Suprapubic skin (tissue), 4 donors: ENCODE measurements at places on chromosomes 16 and 17.

DNA sequence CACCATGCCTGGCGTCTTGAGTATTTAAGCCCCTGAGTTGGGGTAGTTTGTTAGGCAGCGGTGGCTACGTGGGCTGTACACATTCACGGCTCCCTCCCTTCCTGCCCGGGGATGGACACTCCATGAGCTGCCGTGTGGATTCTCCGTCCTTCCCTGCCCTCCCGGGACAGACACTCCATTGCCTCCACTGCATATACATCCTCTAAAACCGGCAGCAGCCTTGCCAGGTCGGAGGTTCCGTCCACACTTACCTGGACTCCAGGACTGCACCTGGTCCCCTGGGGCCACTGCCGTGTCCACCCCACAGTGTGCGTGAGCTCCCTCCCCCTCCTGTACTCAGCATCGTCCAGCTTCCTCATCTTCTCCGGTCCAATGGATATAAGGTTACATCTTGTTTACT, 3.5 kb upstream of the SPATA2L start:
- H3K27ac ChIP-seq: no peak overlapping the region
- H3K4me1 ChIP-seq: peaks cover 30% of the 10 kb centered on the region
- H3K4me3 ChIP-seq: no peak overlapping the region
- no peaks in the 10 kb centered on the region for H3K36me3 ChIP-seq
- DNase-seq: no peak

DNA sequence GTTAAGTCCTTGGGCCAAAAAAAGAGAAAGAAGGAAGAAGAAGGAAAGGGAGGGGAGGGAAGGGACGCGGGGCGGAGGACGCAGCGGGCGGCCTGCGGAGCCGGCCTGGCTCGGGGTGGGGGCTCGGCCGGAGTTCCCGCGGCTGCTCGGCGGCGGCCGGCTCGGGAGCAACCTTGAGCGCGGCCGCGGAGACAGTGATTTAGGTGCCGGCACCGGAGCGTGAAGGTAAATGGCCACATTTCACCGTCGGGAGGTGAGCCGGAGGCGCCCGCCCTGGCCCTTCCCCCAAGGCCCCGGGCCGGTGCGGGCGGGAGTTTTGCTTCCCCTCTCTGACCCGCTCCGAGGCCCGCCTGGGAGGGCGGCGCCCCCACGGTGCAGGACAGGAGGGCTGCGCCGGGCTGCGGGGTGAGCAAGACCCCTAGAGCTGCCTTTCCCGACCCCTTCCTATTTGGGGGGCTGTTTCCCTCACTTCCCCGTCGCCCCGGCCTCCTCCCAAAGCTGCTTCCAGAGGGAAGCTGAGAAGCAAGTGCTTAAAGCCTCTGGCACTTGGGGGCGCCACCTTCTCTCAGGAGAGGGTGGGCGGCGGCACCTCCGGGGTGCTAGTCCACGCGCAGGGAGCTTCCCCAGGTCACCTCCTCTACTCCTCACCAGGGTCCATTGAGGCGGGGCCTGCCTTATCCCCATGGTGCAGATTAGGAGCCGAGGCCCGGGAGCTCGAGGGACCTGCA, 56.5 kb downstream of the MRM1 start:
- H3K4me1 ChIP-seq: peaks cover 8% of the 10 kb centered on the region
- H3K36me3 ChIP-seq: no peaks in the 10 kb centered on the region
- peak overlapping the region; percentile 55 for H3K4me3 ChIP-seq
- H3K27ac ChIP-seq: no peak overlapping the region
- peaks cover 71% of the 10 kb centered on the region for H3K27me3 ChIP-seq

GRCh38 chr17:35293151-35293847, 50.4 kb downstream of the SLFN5 start:
- no peaks in the 10 kb centered on the region for H3K27me3 ChIP-seq
- H3K4me3 ChIP-seq: no peak overlapping the region
- H3K4me1 ChIP-seq: no peaks in the 10 kb centered on the region
- no peak overlapping the region for H3K27ac ChIP-seq
- H3K36me3 ChIP-seq: no peaks in the 10 kb centered on the region

DNA sequence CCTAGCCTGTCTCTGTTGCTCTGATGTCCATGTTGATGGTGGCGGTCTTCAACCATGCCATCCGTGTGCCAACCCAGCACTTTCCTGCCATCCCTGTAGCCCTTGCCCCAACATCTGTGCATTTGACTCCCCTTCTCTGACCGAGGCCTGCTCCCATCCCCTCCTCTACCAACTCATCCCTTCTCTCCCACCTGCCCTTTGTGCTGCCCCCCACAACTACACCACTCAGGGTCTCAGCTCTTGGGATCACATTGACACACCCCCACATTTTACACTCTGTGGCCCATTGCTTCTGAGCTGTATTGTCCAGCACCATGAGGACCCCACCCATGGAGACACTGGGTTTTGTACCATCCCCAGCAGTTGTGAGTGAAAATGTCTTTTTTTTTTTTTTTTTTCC, 11.6 kb downstream of the HS3ST3B1 start:
- H3K4me3 ChIP-seq: no peak overlapping the region
- H3K27ac ChIP-seq: no peak overlapping the region
- peaks cover 24% of the 10 kb centered on the region for H3K4me1 ChIP-seq
- no peaks in the 10 kb centered on the region for H3K36me3 ChIP-seq

DNA sequence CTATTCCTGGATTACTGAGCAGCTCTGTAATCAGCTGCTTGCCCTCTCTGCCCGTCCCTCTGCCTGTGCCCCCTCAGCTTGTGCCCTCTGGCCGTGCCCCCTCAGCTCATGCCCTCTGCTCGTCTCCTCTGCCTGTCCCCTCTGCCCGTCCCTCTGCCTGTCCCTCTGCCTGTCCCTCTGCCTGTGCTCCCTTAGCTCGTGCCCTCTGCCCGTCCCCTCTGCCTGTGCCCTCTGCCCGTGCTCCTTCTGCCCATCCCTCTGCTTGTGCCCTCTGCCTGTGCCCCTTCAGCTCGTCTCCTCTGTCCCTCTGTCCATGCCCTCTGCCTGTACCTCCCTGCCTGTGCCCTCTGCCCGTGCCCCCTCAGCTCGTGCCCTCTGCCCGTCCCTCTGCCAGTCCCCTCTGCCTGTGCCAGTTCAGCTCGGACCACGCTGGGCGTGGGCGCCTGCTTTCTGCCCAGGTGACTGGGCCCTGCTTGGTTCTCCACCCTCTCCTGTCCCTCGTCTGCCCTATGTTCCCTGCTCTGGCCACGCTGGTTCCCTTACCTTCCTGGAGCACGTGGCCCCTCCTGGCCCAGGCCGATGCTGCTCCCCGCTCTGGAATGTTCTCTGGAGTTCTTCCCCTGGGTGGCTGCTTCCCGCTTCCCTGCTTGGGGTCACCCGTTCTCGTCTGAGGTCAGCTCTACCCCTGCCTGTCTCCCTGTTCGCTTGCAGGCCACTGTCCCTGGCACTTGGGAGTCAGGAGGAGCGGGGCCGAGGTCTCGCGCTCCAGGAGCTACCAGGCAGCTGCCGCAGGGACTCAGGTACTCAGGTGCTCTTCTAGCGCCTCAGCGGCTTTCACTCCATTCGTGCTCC, 63.9 kb downstream of the BANP start:
- H3K36me3 ChIP-seq: peaks cover 6% of the 10 kb centered on the region
- DNase-seq: no peak
- H3K27me3 ChIP-seq: no peaks in the 10 kb centered on the region
- H3K27ac ChIP-seq: no peak overlapping the region
- peaks cover 6% of the 10 kb centered on the region for H3K4me1 ChIP-seq

GRCh38 chr16:88543230-88543813, 26.9 kb upstream of the ZC3H18 start:
- no peaks in the 10 kb centered on the region for H3K36me3 ChIP-seq
- DNase-seq: no peak
- H3K27me3 ChIP-seq: peaks cover 51% of the 10 kb centered on the region
- H3K4me3 ChIP-seq: no peak overlapping the region
- no peaks in the 10 kb centered on the region for H3K4me1 ChIP-seq

GRCh38 chr16:3458852-3459361, 15.4 kb downstream of the NAA60 start:
- H3K4me1 ChIP-seq: peaks cover 57% of the 10 kb centered on the region
- peak overlapping the region; percentile 95 for H3K27ac ChIP-seq
- H3K36me3 ChIP-seq: no peaks in the 10 kb centered on the region
- peak overlapping the region; percentile 59 for H3K4me3 ChIP-seq
- H3K27me3 ChIP-seq: no peaks in the 10 kb centered on the region
- DNase-seq: no peak

DNA sequence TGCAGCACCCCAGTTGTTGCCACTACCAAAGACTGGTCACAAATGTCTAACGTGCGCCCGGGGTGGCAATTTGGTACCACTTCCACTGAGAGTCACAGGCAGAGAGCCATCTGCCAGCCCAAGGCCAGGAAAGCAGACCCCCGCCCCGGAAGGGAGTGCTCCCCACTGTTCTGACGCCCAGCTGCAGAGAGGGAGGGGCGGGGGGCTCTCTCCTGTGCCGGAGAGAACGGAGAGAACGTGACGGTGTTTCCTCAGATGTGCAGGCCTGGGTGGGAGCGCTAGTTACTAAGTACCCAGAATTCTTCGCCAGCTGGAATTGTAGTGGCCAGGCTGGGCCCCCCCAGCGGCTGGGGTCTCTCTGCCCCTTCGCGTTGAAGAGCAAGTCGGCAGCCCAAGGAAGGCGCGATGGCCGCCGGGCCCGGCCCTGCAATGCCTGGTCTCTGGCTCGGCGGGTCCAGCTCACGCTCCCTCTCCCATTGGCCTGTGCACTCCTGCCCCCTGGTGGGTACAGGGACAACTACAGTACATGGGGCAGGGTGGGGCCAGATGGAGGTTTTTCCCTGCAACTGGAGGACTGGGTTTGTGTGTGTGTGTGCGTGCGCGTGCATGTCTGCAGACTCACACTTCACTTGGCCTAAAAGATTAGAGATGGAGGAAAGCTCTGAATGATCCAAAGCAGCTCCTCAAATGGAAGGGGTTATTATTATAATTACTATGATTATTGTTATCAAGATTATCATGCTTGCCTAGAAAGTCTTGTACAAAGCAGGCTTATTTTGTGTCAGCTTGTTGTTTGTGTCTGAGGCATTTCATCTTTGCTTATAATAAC, 107.1 kb downstream of the AMFR start:
- DNase-seq: no peak
- peak overlapping the region; percentile 28 for H3K4me3 ChIP-seq
- peaks cover 9% of the 10 kb centered on the region for H3K4me1 ChIP-seq
- no peaks in the 10 kb centered on the region for H3K36me3 ChIP-seq
- H3K27ac ChIP-seq: no peak overlapping the region

DNA sequence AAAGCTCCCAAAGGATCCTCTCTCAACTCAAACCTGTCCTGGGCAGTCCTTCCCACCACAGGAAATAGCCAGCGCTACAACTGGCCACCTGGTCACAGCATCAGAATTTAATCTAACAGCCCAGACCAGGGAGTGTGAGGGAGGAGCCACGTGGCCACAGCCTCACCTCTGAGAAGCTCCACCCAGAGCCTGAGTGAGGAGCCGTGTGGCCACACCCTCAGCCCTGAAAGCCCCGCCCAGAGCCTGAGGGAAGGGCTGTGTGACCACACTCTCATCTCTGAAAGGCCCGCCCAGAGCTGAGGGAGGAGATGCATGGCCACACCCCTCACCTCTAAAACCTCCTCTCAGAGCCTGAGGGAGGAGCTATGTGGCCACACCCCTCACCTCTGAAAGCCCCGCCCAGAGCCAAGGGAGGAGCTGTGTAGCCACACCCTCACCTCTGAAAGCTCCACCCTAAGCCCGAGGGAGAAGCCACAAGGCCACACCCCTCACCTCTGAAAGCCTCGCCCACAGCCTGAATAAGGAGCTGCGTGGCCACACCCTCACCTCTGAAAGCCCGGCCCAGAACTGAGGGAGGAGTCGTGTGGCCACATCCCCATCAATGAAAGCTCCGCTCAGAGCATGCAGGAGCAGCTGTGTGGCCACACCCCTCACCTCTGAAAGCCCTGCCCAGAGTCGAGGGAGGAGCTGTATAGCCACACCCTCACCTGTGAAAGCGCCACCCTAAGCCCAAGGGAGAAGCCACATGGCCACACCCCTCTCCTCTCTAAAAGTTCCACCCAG, 28.6 kb downstream of the SLC38A8 start:
- no peaks in the 10 kb centered on the region for H3K4me1 ChIP-seq
- no peaks in the 10 kb centered on the region for H3K36me3 ChIP-seq
- no peak for DNase-seq
- no peak overlapping the region for H3K4me3 ChIP-seq
- H3K27me3 ChIP-seq: no peaks in the 10 kb centered on the region

GRCh38 chr16:50722405-50722737, 19.5 kb upstream of the CYLD start:
- H3K27me3 ChIP-seq: no peaks in the 10 kb centered on the region
- peaks cover 28% of the 10 kb centered on the region for H3K4me1 ChIP-seq
- H3K36me3 ChIP-seq: peaks cover 3% of the 10 kb centered on the region
- no peak overlapping the region for H3K27ac ChIP-seq

GRCh38 chr16:78163772-78164670, 64.6 kb downstream of the WWOX start:
- H3K27ac ChIP-seq: no peak overlapping the region
- H3K4me1 ChIP-seq: no peaks in the 10 kb centered on the region
- DNase-seq: no peak
- no peaks in the 10 kb centered on the region for H3K27me3 ChIP-seq

DNA sequence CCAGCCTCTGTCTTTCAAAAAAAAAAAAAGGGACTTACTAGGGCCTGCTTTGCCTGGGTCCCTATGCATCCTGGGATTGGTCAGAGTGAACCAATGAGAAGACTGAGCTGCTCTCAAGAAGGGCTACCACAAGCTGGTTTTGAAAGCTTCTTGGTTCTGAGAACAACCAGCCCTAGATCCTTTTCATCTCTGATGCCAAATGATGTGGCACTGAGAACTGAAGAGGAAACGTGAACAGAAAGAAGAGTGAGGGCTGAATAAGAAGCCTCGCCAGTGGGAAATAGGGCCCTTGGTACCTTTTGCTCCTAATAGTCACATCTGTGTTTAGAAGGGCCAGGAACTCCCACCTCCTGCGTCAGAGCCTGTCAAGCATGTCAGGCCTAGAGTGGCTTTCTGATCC, 10.7 kb downstream of the TACO1 start:
- H3K36me3 ChIP-seq: peaks cover 46% of the 10 kb centered on the region
- no peak for DNase-seq
- no peak overlapping the region for H3K27ac ChIP-seq
- H3K4me1 ChIP-seq: peaks cover 6% of the 10 kb centered on the region
- no peak overlapping the region for H3K4me3 ChIP-seq

DNA sequence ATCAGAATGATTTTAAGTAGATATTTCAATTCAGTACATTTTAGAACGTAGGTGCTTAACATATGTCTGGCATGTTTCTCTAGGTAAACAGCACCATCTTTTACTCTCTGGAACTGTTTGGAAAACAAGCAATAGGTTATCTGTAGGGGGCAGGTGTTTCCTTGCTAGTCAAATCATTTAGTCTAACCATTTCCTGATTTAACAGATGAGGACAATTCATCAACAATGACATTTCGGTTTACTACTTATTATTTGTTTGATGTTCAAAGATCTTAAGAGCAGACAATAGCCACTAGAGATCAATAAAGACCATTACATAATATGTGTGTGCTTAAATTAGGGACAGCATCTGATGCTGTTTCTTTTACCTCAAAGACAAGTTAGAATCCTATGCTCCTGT, 173.1 kb downstream of the CEP112 start:
- H3K27ac ChIP-seq: no peak overlapping the region
- H3K4me3 ChIP-seq: no peak overlapping the region
- no peaks in the 10 kb centered on the region for H3K4me1 ChIP-seq
- DNase-seq: no peak
- no peaks in the 10 kb centered on the region for H3K36me3 ChIP-seq

DNA sequence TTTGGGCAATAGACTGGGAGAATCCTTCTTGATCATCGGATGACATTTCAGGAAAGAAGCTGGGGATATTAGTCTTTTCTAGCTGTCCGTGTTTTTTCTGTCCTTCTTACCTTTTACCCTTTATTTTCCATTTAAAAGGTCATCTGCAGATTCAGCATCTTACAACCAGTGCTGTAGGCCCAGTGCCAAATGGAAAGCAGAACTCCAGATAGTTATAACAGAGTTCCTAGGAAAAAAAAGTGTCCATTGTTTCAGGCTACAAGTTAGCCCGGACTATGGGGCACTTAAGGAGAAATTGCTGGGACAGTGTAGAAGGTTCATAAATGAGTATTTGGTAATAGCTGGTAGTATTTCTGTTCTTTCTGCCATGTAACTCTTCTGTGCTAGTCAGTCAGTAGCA, 28.4 kb downstream of the LDHD start:
- H3K36me3 ChIP-seq: no peaks in the 10 kb centered on the region
- peaks cover 38% of the 10 kb centered on the region for H3K4me1 ChIP-seq
- no peak overlapping the region for H3K27ac ChIP-seq
